ENCODE measurements at places on chromosomes 1 and 21.

DNA sequence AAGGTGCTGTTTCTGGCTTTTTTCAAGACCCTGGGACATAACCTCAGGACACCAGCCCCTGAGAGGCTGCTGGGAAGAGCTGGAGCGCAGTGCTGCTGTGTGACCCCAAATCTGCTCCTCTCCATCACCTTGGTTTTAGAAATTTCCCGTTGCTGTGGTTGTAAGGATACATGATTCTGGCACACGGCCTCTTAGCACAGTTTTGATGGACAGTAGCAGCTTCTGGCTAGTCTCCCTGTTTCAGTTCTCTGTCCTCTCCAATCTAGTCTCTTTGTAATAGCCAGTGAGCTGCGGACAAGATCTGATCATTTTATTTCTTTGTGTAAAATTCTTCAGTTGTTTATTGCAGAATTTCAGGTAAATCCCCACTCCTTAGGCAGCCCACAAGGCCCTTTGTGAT, 3.1 kb downstream of the CLIC6 start:
- DNase-seq: no peak

GRCh38 chr1:180560200-180560867, 1.6 kb downstream of the OVAAL start:
- no peak for DNase-seq

DNA sequence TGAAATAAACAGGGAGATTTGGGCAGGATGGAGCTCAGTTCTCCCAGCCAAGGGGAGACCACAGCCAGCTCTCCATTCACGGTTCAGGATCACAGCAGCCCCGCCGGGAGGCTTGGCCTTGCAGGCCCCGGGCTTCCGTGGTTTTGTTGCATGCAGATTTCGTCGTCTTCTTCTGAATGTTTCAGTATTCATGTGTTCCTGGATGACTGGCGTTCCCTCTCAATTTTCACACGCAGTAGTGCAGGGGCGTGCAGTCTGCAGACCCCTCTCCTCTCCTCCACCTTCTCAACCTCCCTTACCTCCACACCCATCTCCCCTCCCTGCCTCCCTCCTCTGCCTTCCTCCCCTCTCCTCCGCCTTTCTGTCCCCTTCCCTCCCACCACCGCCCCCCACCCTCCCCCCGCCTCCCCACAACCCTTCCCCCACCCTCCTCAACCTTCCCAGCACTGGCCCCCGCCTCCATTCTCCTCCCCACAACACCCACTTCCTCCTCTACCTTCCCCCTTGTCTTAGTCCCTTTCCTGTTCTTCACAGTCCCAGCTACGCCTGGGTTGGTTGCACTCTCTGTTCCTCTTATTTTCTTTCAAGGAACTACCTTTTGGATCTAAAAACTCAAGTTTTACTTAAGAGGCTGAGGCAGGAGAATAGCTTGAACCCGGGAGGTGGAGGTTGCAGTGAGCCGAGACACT, 8.4 kb upstream of the SLC19A1 start:
- no peak for DNase-seq

DNA sequence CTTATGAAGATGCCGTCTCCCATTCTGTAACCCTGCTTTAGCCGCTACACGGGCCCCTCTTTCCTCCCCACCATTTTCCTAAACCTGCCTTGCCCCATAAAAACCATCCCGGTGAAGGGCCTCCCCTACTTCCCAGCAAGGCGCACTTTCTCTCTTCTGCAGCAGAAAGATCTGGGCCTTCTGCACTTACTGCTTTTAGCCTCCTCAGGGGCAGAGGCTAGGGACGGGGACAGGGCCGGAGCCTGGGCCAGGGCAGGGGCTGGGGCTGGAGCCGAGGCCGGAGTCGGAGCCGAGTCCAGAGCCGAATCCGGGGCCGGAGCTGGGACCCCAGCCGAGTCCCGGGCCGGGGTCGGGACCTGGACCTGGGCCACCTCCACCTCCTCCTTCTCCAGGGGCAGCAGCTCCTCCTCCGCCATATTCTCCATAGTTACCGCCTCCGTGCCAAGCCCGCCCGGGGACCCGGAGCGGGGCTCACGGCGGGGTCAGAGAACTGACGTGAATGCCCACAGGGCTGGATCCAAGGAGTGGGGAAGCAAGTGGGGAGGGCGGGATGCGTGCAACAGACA, 382 bp downstream of the TRMT1L start:
- no peak for DNase-seq

- no peak for DNase-seq
These were observed 109.2 kb downstream of the USP25 start for GRCh38 chr21:15839026-15839425.

DNA sequence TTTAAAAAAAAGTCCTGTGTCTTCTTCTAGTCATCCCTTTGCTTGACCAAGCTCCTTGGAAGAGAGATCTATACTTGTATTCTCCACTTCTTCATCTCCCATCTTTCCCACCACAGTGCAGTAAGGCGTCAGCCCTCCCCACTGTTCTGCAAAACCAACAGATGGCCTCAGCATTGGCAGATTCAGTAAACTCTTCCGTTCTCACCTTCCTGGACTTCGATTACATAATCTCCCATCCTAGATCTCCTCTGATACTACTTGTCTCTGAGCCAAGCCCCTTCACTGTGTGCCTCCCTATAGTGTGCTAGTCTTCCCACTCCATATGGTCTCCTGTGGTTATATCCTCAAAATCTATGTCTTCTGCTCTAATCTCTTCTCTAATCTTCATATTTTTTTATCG, 1.6 kb upstream of the COLGALT2 start:
- DNase-seq: no peak

- no peak for DNase-seq
These were observed 71.0 kb downstream of the OLFML2B start for GRCh38 chr1:161952607-161953172.

- DNase-seq: no peak
These were observed 25.0 kb downstream of the SDC3 start for GRCh38 chr1:30883389-30884172.

DNA sequence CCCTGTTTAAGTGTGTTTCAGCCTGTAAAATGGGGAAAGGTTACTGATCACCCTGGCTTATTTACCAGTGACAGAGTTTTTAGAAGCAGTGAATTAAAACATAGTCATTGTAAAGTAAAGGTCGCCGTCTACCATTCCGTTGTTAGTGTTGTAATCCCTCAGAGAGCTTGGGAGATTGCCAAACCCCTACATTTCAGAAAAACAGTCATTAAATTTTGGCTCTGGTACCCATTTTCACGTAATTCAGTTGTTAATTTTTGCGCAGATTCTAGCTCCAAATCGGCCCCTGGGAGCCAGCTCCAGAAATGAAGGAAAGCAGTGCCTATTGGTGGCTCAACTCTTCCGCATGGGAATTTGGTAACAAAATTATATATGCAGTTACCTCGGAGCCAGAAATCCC, 127.7 kb upstream of the AJAP1 start:
- DNase-seq: no peak

DNA sequence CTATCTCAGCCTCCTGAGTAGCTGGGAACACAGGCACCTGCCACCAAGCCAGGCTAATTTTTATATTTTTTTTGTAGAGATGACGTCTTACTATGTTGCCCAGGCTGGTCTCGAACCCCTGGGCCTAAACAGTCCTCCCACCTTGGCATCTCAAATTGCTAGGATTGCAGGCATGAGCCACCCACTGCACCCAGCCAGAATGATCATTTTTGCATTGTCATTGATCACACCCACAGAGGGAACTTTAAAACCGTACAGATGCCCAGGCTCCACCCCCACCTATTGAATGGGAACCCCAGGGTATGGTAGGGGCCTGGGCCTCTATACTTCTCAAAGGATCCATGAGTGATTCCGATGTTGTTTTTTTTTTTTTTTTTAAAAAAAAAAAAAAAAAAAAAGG, 36.7 kb downstream of the ETNK2 start:
- no peak for DNase-seq

DNA sequence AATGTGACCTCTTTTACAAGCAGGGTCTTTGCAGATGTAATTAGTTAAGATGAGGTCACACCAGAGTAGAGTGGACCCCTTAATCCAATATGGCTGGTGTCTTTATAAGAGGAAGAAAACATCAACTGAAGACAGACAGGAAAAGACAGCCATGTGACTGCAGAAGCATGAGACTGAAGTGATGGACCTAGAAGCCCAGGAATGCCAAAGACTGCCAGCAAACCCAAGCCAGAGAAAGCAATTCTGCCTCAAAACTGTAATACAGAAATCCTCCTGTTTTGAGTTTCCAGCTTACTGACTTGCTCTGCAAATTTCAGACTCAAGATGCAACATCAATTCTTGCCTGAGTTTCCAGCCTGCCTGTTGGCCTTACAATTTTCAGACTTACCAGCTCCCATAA, 17.3 kb downstream of the ENAH start:
- no peak for DNase-seq

GRCh38 chr1:224377676-224378006, 21.0 kb downstream of the CNIH4 start:
- no peak for DNase-seq

DNA sequence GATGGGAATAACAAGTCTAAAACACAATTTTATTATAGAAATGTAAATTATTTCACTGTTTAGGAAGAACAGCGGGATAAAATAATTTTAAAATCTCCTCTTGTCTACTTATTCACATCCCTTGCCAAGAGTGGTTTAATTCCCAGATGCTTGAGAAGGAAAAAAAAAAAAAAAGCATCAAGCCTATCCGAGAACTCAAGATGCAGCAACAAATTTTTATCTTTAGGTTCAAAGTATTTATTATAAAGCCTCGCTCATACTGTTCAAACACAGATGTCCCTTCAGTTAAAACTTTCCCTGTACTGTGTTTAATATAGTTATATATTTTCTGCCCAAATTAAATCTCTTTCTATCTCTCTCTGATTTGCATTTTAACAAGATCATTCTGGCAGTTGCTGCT, 1615.8 kb downstream of the PLA2G4A start:
- no peak for DNase-seq

GRCh38 chr1:184493987-184494388, 107.2 kb downstream of the C1orf21 start:
- DNase-seq: no peak

GRCh38 chr1:170808216-170808885, 127.0 kb upstream of the MROH9 start:
- DNase-seq: no peak

DNA sequence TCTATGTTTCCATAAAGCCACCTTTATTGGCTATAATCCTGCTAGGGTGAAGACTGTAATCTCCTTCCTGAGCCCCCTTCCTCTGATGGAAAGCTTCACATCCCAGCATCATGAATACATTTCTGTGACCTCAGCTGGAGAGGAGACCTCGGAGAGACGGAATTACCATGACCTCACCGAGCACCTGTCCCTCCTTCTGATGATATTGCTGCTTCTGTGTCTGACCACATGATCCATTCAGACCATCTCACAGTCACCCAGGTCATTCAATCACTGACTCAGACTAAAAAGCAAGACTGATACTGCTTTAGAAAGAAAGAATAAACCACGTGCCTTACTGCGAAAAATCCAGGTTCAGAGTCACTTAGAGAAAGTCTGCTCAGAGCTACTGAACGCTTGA, 8.8 kb downstream of the KCND3 start:
- DNase-seq: no peak

- no peak for DNase-seq
These were observed 1.0 kb upstream of the JAM2 start for GRCh38 chr21:25637851-25638659.

DNA sequence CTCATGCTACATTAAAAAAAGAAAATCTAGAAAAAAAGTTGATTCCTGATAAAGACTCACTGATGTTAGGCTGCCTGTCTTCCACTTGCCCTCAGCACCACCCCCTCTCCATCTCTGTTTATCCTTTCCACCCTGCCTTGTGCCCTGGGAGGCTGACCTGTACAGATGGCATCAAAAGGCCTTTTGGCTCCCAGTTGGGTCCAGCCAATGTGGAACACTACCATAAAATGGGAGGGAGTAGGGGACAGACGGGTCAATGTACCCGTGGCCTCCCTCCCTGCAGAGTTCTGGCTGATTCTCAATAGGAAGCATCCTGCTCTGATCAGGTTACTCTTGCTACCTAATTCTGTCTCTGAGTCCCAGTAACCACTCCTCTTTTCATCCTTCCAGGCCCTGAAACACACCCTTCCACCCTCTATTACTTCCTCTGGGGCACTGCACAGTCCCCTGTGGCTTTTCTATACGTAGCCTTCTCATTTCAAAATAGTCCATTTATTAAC, 300.0 kb downstream of the HHIPL2 start:
- no peak for DNase-seq

GRCh38 chr1:21653744-21654100, 15.4 kb downstream of the RAP1GAP start:
- no peak for DNase-seq

DNA sequence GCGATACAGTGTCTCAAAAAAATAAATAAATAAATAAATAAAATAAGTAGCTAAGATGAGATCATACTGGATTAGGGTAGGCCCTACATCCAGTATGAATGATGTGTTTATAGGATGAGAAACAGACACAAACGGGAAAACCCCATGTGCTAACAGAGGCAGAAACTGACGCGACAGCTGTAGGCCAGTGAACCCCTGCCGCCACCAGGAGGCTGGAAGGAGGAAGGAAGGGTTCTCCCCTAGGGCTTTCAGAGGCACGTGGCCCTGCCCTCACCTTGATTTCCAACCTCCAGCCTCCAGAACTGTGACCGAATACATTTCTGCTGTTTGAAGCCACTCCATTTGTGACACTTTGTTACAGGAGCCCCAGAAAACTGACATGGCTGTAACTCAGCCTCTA, 38.5 kb downstream of the CHD5 start:
- DNase-seq: no peak

GRCh38 chr21:34554227-34554626, 42.2 kb upstream of the KCNE1 start:
- no peak for DNase-seq

- peak; percentile 73 for DNase-seq
These were observed 34.6 kb downstream of the TGFBR3 start for GRCh38 chr1:91851130-91852010.

GRCh38 chr1:151309811-151310323, 17.3 kb downstream of the PI4KB start:
- DNase-seq: no peak

GRCh38 chr1:161117759-161118581, at the start of the genes NIT1 and PFDN2:
NIT1 (plus strand) TSS chr1:161118105; CDS start chr1:161118177, 72 bp downstream.
PFDN2 (minus strand) TSS chr1:161118037; CDS start chr1:161118026, 11 bp downstream.
- no peak for DNase-seq

DNA sequence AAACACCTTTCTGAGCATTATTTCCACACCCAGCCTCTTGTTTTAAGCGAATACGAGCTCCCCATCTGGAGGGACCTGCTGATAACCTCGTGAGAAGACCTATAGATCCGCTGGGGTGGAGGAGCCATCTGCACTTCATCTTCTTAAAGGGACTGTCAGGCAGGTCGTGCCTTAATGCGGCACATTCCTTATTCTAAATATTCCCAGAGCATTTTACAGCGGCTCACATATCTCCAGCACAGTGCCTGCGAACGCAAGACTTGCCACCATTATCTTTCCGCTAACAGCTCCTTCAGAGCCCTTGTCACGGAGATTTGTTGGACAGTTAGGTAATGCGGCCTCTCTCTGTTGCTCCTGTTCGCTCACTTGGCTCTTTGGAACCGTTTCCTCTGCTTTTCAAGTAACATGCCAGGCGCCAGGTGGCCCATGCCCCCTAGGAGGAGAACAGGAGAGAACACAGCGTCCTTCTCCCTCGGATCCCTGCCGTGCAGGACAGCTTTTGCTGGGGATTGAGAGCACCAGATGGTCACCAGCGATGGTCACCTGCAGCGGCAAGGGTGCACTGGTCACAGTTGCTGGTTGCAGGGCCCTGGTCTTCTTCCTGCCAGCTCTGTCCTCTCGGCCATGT, 162.4 kb downstream of the PGBD5 start:
- DNase-seq: no peak

All from AG09319 (cell line).